ENCODE measurements at places on chromosomes 12 and 14. TPM values are rescaled to one million over a fixed set of nuclear protein-coding genes. Genes with fewer than 3 reads are reported as not detected.

The KRT6C gene
- not detected for total RNA-seq

The PYGL gene
- total RNA-seq = 4.2 TPM

The EML5 gene
- 0.12 TPM for total RNA-seq

The KRT79 gene
- not detected for total RNA-seq

The CLEC1B gene
- not detected for total RNA-seq

The STYK1 gene
- 0.15 TPM for total RNA-seq

The LRFN5 gene
- 0.49 TPM for total RNA-seq

The A2ML1 gene
- not detected for total RNA-seq

The RNASE1 gene
- 118 TPM for total RNA-seq

The EPYC gene
- not detected for total RNA-seq

The ITFG2 gene
- 12.6 TPM for total RNA-seq

The GLIPR1 gene
- total RNA-seq = 4.3 TPM

The RNF41 gene
- total RNA-seq = 47.6 TPM

The AMIGO2 gene
- 1.8 TPM for total RNA-seq

The CIT gene
- 1.1 TPM for total RNA-seq

The KRT81 gene
- not detected for total RNA-seq

The DYNC1H1 gene
- total RNA-seq = 414 TPM

The NGB gene
- total RNA-seq = not detected

Measured in heart right ventricle (tissue), 16 donors.